ENCODE measurements at places on chromosomes 7 and 10.

DNA sequence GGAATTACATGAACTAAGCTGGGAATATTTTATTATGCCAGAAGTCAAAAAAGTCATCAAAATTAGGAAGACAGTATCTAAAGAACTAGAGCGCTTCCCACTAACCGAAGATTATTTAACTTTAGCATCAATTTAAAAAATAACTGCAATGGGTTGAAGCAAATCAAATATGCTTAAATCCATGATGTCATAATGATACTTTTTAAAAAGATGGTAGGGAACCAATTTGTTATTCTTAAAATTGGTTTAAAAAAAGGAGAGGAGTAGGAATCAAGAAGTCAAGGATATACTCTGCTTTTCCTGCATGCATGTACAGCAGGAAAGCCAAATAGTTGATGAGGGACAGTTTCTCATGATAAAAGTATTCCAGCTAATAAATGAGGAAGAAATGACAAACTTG lies 3.2 kb upstream of the ASAH2 start:
- no peak for DNase-seq

DNA sequence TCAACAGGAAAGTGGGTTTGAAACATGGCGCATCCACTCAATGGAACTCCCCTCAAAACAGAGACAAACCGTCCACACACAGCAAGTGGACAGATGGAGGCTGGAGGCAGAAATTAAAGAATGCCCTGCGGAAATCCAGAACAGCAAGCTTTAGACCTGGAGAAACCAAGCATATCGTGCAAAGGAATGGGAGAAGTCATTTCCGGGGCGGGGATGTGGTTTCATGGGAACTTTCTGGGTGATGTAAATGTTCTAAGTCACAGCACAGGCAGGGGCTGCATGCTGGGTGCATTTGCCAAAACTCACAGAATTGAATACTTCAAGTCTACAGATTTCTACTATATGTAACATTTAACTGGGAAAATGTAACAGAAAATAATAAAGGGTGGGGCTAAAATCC lies 213.0 kb downstream of the PTPRN2 start:
- DNase-seq = peak; percentile 53

GRCh38 chr10:8245814-8246142 lies 191.3 kb downstream of the GATA3 start:
- DNase-seq = no peak

- no peak for DNase-seq
Measured at GRCh38 chr10:1211844-1212570, 155.8 kb downstream of the WDR37 start.

GRCh38 chr10:5566614-5567013 lies 41.9 kb downstream of the CALML3 start:
- DNase-seq = peak; percentile 67

DNA sequence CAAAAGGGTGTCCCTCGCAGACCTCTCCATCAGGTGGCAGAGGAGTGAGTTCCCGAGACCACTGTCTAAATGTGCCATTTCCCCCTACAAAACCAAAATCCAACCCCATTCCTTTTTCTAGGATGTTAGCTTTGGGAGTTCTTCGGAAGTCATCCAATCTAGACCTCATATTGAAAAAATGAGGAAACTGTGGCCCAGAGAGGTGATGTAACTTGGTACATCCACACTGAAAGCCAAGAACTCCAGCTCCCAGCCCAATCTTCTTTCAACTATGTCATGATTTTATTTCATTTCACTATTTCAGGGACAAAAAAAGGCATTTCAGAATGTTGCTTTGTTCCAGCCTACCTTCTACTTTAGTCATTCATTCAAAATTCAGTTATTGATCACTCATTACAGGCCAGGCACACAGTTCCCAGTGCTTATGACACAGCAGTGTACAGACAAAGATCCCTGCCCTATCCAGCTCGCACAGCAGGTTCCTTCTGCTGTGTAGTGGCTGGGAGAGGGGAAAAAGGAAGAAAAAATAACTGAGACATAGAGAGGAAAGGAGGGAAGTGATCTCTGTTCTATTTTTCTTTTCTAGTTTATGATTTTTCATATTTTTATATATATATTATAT lies 35.8 kb downstream of the SCRN1 start:
- DNase-seq = peak; percentile 72
